Mammary epithelial cell (primary cell): ENCODE measurements at places on chromosomes 4 and X. TPM values are rescaled to one million over a fixed set of nuclear protein-coding genes. Genes with fewer than 3 reads are reported as not detected.

TNMD gene
- polyA plus RNA-seq = not detected

RBM3 gene
- polyA plus RNA-seq = 212 TPM

C4orf51 gene
- polyA plus RNA-seq = not detected

LNX1 gene
- polyA plus RNA-seq = 0.57 TPM

ZNF732 gene
- 0.53 TPM for polyA plus RNA-seq

CXorf51B gene
- polyA plus RNA-seq = not detected
